Mammary microvascular endothelial cell (primary cell): ENCODE measurements at places on chromosomes 2 and 18. TPM values are rescaled to one million over a fixed set of nuclear protein-coding genes. Genes with fewer than 3 reads are reported as not detected.

The SCYGR4 gene
- total RNA-seq, result not detected in 2 replicates

The GPBAR1 gene
- total RNA-seq, result not detected in 2 replicates

The CRYGC gene
- total RNA-seq, result not detected in 2 replicates

The CHRNA1 gene
- 0.07 and 0.10 TPM in 2 replicates for total RNA-seq

The VIT gene
- total RNA-seq, result not detected in 2 replicates

The GYPC gene
- total RNA-seq, result 125 and 128 TPM in 2 replicates

The MC5R gene
- not detected in 2 replicates for total RNA-seq

The ABCA12 gene
- 0.05 TPM in 1 of 2 replicates, not detected in the other for total RNA-seq

The PJVK gene
- total RNA-seq, result not detected in 2 replicates

The ACMSD gene
- not detected in 2 replicates for total RNA-seq

The SLC11A1 gene
- total RNA-seq, result under 0.01 and 0.05 TPM in 2 replicates

The NT5DC4 gene
- not detected in 2 replicates for total RNA-seq

The HAUS1 gene
- total RNA-seq, result 53.7 and 73.4 TPM in 2 replicates

The SNORC gene
- 0.10 and 1.6 TPM in 2 replicates for total RNA-seq

The TM4SF20 gene
- not detected in 2 replicates for total RNA-seq

The NCKAP1 gene
- total RNA-seq, result 112 and 119 TPM in 2 replicates

The SPP2 gene
- total RNA-seq, result not detected in 2 replicates

The CNTNAP5 gene
- not detected in 2 replicates for total RNA-seq

The CHST9 gene
- not detected in 2 replicates for total RNA-seq

The FHOD3 gene
- total RNA-seq, result 0.05 TPM in 1 of 2 replicates, not detected in the other

The FKBP1B gene
- total RNA-seq, result 15.6 and 21.6 TPM in 2 replicates

The RTTN gene
- 12.2 and 12.5 TPM in 2 replicates for total RNA-seq

The HJURP gene
- 22.8 and 22.9 TPM in 2 replicates for total RNA-seq

The OR6B2 gene
- not detected in 2 replicates for total RNA-seq

The IL36A gene
- total RNA-seq, result not detected in 2 replicates

The SKA1 gene
- 20.9 and 30.3 TPM in 2 replicates for total RNA-seq

The AMER3 gene
- not detected in 2 replicates for total RNA-seq

The MERTK gene
- 13.4 and 14.9 TPM in 2 replicates for total RNA-seq

The OTX1 gene
- 0.10 TPM in 1 of 2 replicates, not detected in the other for total RNA-seq

The SDC1 gene
- total RNA-seq, result 1.4 and 1.9 TPM in 2 replicates

The LINC00305 gene
- total RNA-seq, result not detected in 2 replicates

The NAT8 gene
- total RNA-seq, result not detected in 2 replicates

The TSPYL6 gene
- total RNA-seq, result not detected in 2 replicates

The CDKL4 gene
- total RNA-seq, result 0.74 and 1.1 TPM in 2 replicates

The RGPD4 gene
- total RNA-seq, result not detected in 2 replicates

The CAPN14 gene
- total RNA-seq, result not detected in 2 replicates

The RMND5A gene
- total RNA-seq, result 23.9 and 34.0 TPM in 2 replicates

The COLEC11 gene
- 0.25 TPM in 1 of 2 replicates, not detected in the other for total RNA-seq

The REG1B gene
- total RNA-seq, result not detected in 2 replicates

The PAX3 gene
- not detected in 2 replicates for total RNA-seq

The SLC38A11 gene
- total RNA-seq, result not detected in 2 replicates

The LONRF2 gene
- total RNA-seq, result 0.30 TPM in 1 of 2 replicates, not detected in the other

The C2orf74 gene
- total RNA-seq, result 10.1 and 10.8 TPM in 2 replicates

The CRYBA2 gene
- total RNA-seq, result not detected in 2 replicates

The AOX1 gene
- total RNA-seq, result 16.0 and 21.0 TPM in 2 replicates

The MFSD6 gene
- total RNA-seq, result 1.1 and 2.3 TPM in 2 replicates

The MAL gene
- total RNA-seq, result not detected in 2 replicates

The AP1S3 gene
- 2.9 and 3.7 TPM in 2 replicates for total RNA-seq

The NYAP2 gene
- total RNA-seq, result not detected in 2 replicates

The NRP2 gene
- 72.2 and 73.5 TPM in 2 replicates for total RNA-seq

The KLHL41 gene
- total RNA-seq, result not detected in 2 replicates

The TBC1D8 gene
- total RNA-seq, result 32.7 and 39.8 TPM in 2 replicates

The GRHL1 gene
- total RNA-seq, result 0.73 and 0.94 TPM in 2 replicates

The DPYSL5 gene
- not detected in 2 replicates for total RNA-seq

The COLEC12 gene
- 1.7 TPM in 2 replicates for total RNA-seq

The TMBIM1 gene
- 128 and 133 TPM in 2 replicates for total RNA-seq
